ENCODE measurements at places on chromosomes 6 and 20.

DNA sequence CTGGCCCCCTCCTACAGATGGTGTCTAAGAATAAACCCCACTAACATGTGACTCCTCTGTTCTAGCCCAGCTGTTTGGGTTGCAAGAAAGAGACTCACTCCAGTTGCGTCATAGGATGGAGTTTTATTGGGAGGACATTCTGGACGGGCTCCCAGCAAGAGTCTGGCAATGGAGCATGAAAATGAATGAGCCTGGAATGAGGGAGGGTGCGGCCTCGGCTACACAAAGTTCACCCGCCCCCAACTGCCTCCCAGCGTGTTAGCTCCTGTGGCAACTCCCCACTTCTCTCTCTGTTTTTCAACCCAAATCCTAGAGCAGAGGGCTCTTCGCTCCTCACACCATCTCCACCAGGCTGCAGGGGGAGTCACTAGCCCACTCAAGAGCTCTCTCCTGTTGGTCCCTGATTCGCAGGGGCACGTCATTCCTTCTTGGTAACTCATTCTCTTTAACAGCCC is 5.1 kb upstream of the ADAM33 start:
- no peak for DNase-seq

GRCh38 chr6:56162081-56162480 is 85.3 kb downstream of the COL21A1 start:
- no peak for DNase-seq

GRCh38 chr6:129908356-129908755 is 47.2 kb upstream of the TMEM244 start:
- DNase-seq = no peak

DNA sequence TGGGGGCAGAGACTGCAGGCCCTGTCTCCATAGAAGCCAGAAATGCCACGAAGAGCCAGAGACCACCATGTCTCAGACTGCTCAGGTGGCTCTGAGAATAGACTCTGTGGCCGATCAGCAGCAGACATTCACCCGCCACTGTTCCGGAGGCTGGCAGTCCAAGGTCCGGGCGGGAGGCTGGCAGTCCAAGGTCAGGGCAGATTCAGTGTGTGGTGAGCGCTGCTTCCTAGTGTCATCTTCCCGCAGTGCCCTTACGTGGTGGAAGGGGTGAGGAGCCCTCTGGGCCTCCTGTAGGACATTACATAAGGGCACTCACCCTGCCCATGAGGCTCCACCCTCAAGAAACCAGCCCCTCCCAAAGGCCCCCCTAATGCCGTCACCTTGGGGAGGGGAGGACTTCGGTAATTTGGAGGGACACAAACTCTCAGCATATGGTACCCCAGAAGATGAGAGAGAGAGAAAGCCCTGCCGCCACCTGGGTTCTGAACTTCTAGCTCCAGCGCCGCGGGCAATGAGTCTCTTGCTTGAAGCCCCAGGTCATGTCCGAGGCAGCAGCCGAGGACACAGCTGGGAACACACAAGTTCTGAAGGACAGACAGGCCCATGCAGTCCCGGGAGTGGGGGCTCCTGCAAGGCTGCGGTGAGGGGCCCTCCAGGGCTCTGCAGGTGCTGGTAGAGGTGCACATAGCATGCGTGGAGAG is 36.4 kb downstream of the DACT2 start:
- DNase-seq = no peak

DNA sequence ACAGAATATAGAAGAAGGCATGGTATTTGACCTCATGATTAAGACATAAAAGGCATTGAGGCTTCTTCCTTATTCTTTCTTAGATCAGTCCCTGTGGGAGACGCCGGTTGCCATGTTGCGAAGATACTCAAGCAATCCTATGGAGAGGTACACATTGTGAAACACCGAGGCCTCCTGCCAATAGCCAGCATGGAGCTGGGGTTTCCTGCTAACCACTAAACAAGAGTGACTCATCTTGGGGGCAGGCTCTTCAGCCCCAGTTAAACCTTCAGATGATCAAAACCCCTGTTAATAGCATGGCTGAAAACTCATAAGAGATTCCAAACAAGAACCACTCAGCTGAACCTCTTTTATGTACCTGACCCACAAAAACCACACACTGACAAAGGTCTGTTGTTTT is 478.8 kb downstream of the CD83 start:
- DNase-seq = no peak

DNA sequence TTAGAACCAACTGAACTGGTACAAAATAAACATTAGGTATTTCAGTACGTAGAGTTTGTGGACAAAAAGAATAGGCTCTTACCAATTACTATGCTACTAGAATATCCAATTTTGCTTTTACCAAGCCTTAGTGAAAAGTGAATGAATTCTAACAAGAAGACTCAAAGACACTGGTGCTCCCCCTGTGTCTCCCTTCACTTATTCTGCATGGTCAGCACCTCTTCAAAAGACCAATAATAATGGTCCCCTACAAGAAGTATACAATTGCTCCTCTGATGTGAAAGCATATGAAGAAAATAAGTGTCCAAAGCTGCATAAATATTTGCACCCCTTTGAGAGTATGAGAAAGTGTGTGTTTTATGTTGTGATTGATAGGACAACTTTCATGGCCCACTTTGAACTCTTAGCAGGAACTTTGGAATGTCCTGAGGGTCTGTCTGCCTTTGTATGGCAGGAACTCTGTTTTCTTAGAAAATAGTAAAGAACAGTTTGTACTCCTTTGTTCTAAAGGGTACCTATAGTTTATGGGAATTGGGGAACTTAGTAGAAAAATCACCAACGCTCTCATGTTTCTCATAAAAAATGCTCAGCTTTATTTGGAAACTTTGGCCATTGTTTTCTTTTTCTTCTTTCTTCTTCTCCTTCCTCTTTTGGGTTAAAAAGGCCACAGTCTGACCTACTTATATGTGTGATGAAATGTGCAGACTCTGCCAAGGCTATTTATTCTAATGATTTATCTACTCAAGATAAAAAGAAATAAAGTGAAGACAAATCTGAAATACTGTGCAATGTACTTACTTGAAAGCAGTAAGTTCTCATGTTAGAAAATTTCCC is 352.4 kb downstream of the LAMA2 start:
- DNase-seq = no peak

Data from GDM1 (cell line).